Hepatic stellate cell (primary cell): ENCODE measurements at places on chromosomes 1 and 21.

DNA sequence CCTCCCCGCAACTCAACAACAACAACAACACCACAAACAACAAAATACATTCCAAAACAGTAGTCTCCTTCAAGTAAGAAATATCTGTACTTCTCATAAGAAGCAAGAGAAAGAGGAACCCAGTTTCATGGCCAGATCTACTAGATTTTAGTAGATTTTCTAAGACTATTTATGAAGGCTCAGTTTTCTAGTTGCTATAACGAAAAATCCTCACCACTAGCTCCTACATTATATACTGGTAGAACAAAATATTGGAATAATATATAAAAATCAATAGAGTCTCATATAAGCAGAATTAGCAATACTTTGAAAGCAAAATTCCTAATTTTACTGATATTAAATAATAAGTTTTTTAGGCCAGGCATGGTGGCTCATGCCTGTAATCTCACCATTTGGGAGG is 86.9 kb downstream of the LYST start:
- no peak for DNase-seq

GRCh38 chr1:25054526-25055323 is 124.6 kb upstream of the RUNX3 start:
- DNase-seq: no peak

GRCh38 chr1:152806576-152806975 is at the start of gene LCE1C:
LCE1C (minus strand) TSS chr1:152806651; CDS start chr1:152805478, 1,173 bp downstream.
- no peak for DNase-seq

- no peak for DNase-seq
These were observed 78.2 kb downstream of the MACF1 start for GRCh38 chr1:39282537-39283216.

- DNase-seq: no peak
These were observed 141.3 kb upstream of the NCAM2 start for GRCh38 chr21:20856926-20857325.
